ENCODE measurements at places on chromosomes 11 and 22.
A peak's percentile ranks its signal among the peaks of the same experiment; 100 is the strongest.

- no peak for DNase-seq
Measured at GRCh38 chr11:73409431-73409830, 33.2 kb downstream of the RELT start.

DNA sequence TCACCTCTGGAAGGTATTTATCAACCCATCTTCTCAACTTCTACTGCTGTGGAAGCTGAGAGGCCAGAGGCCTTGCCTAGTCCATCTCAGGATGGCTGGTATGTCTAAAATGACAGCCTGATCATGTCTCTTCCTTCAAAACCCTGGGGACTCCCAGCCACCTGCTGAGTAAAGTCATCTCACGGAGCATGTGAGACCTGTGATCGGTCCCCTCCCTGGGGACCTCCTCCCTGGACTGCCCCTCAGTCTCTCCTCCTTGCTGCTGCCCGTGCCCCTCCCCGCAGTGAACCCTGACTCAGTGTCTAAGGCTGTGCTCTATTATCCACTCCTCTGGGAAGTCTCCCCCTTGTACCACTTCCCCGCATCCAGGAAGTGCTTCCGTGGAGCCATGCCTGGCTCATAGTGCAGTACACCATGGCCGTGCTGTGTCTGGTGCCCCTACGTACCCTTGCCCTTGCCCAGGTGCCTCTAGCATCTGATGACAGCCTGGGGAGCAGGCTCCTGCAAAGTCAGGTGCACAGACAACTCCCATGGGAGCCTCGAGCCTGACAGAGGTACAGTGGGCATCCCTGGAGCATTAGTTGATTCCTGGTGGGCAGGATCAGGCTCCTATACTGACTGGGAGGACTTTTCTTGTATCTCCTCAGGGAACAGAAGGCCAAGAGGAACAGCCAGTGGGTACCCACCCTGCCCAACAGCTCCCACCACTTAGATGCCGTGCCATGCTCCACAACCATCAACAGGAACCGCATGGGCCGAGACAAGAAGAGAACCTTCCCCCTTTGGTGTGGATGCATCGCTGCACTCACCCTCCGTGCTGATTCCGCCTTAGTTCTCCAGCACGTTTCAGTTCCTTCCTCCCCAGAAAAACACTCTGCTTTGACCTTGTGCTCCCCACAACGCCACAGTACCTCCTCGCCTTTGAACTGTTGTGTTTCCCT lies 13.8 kb downstream of the SMARCB1 start:
- no peak for DNase-seq

DNA sequence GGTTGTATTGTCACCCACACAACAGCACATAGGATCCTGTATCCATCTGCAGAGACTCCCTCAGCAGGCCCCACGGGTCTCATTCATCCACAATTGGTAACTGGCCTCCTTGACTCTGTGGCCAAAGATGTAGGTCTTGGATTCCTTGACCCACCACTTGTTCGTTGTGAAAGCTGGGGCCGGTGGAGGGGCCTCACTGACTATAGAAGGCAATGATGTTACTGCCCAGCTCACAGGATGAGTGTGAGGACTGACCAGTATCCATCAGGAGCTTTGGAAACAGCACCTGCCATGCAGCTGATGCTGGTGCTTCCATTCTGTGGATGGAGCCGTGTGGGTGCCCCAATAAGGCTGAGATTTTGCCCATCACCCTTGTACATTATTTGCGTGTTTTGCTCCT lies 615.7 kb downstream of the BRD1 start:
- DNase-seq: no peak

GRCh38 chr11:117691516-117691915 lies 105.5 kb downstream of the DSCAML1 start:
- DNase-seq: no peak

- no peak for DNase-seq
Measured at GRCh38 chr22:50222508-50222907, 21.7 kb downstream of the SELENOO start.

GRCh38 chr11:69640995-69641581 lies at the start of gene CCND1:
Gene CCND1, plus strand, starts transcription at chr11:69641156. Its CDS starts 158 bp downstream, at chr11:69641314.
- DNase-seq: peak; percentile 41

DNA sequence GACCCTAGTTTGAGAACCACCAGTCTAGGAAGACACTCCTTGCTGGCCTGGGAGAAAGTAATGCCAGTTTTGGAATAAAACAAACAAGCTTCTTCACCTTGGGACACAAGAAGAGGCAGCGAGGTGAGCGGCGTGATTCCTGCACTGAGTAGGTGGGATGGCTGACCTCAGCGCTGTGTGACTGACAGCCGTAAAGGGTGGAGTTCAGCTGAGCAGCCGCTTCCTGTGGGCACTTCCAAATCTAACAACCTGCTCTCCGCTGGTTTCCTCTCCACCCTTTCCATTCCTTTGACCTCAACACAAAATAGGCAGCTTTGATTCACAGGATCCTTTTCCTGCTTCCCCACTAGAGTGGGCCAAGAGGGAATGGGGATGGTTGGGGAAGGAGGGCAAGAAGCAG lies 45.8 kb downstream of the PC start:
- DNase-seq: no peak

GRCh38 chr11:119300198-119300964 lies 16.5 kb downstream of the MCAM start:
- no peak for DNase-seq

DNA sequence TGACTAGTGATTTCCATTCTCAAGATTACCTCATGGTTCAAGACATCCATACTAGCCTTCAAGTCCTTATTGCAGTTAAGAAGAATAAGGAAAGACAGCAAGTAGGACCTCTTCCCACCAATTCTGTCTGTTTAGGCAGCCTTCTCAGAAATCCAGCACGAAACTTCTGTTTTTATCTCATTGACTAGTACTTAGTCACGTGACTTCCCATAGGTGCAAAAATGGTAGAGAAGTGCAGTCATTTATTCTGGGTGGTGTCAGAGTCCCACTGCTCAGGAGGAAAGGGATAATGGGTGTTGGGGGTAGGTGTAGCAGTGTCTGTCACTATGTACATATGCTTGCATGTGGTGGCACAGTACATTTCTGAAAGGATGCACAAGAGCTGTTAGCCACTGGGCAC lies 57.7 kb upstream of the SORL1-AS1 start:
- no peak for DNase-seq

GRCh38 chr22:23269441-23270211 lies 89.3 kb downstream of the BCR start:
- no peak for DNase-seq

- no peak for DNase-seq
Measured at GRCh38 chr11:24514219-24514594, 17.4 kb downstream of the LUZP2 start.

- DNase-seq: no peak
Measured at GRCh38 chr22:40511604-40512003, 124.9 kb downstream of the MRTFA start.

DNA sequence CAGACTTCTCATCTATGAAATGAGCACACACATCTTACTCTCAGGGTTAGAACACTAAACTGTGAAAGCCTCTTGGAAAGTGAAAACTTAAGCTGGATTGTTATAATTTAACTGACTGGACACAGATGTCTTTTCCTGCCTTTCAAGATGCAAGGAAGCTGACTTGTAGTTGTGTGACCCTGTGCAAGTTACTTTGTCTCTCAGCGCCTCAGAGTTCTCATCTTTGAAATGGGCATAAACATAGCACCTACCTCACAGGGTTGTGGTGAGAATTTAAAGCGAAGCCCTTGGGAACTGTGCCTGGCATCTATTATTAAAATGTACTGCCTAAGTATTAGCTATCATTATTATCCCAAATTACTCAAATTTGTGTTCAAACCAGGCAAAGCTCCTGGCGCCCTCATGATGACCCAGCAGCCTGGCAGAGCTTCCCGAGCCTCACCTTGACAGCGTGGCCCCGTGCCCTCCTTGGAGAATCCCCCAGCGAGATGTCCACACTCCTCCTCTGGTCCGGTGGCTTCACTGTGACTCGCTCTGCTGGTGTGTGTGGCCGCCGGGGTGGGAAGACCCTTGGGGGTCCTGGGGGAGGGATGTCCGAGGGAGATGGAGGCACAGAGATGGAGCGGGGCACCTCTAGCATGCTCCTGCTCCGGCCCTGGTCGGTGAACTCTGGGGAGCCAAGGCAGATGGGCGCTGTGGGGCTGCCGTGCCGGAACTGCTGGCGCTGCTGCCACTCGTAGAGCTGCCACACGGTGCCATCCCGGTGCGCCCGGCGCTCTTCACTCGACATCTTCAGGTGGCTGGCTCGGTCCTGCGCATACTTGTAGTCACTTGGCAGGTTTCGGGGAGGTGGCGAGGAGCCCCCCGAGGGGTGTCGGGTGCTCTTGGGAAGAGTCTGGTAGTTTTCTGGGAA lies 78.2 kb downstream of the C11orf58 start:
- no peak for DNase-seq

GRCh38 chr11:131884461-131885073 lies 514.2 kb downstream of the NTM start:
- no peak for DNase-seq

DNA sequence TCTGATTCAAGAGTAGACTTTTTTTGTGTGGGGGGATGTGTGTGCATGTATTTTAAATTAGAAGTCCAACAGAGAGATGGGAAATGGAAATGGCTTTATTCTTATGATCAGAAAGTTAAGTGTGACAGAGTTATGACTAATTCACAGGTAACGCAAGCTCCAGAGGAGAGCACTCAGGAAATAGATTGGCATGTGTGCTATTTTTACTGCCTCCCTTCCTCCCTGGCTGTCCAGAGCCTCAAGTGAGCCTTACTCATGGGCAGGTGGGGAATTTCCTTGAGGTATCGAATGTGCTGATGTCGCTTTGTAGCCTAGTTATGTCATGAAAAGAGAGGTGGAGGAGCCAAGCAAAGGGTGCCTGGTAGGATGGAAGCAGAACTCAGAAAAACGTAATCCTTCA lies 70.3 kb upstream of the BDNF start:
- no peak for DNase-seq

- no peak for DNase-seq
Measured at GRCh38 chr22:19592464-19592863, 68.3 kb upstream of the CLDN5 start.

DNA sequence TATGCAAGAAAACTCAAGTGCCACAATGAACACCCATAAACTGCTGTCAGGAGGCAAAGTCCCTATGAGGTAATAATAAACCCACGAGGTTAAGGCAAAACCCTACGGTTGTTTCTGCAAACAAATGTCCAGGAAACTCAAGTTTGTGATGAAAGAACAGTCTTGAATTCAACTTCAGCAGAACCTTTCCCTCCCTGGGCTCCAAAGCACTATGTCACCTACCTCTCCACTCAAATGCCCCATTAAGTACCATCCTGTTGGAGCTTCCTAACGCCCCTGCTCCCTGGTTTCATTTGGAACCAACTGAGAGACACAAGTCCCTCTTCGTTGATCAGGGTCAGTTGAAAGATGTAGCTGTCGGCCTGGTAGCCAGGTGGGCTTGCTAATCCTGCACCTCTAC lies 2.6 kb upstream of the C11orf91 start:
- no peak for DNase-seq

DNA sequence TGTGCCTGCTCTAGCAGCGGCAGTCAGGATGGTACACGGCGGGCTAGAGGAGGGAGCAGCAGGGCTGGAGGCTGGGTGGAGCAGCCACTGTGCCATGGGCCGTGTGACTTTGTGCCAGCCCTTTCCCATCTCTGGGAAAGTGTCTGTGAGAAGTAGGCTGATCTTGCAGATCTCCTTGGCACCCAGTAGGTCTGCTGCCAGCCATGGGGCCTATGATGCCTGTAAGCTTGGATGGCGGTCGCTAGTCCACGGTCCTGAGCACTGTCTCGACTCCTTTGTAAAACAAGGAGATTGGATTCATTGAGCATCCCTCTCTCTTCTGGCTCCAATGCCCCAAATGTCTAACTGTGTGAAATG lies 22.6 kb downstream of the AMPD3 start:
- DNase-seq: no peak

- no peak for DNase-seq
Measured at GRCh38 chr11:71370895-71371673, 77.1 kb downstream of the DHCR7 start.

DNA sequence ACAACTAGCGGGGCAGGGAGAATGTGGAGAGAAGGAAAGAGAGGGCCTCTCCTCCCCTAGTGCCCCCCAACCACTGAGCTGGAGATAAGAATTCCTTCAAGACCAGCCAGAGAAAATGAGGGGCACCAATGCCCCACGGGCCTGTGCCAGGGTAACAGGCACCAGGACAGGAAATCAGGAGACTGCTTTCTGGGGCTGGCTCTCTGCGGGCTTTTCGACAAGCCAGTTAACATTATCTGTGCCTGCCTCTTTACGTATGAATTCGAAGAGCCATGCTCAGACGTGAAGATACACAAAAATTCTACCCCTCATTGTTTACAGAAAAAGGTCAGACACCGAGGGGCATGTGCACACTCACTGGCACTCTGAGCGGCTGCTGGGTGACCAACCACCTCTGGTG lies 52.1 kb downstream of the MYH9 start:
- no peak for DNase-seq

- DNase-seq: no peak
Measured at GRCh38 chr22:32574411-32574810, 99.8 kb downstream of the FBXO7 start.

DNA sequence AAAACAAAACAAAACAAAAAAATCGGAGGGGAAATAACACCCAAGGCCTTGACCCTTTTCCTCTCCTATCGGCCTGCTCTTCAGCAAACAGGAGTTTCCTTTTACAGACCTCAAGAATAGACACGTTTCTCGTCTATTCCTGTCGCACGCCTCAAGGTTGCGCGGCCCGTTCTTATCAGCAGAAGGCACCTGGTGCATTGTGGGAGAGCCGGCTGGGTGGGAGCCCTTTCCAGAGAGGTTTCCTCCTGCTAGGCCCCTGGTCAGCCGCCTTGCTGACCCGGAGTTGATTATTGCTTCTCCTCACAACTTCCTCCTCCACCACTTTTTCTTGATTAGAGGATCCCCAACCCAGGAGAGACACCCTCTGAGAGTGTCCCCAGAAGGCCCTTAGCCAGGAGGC lies 497.3 kb downstream of the MIAT start:
- no peak for DNase-seq

DNA sequence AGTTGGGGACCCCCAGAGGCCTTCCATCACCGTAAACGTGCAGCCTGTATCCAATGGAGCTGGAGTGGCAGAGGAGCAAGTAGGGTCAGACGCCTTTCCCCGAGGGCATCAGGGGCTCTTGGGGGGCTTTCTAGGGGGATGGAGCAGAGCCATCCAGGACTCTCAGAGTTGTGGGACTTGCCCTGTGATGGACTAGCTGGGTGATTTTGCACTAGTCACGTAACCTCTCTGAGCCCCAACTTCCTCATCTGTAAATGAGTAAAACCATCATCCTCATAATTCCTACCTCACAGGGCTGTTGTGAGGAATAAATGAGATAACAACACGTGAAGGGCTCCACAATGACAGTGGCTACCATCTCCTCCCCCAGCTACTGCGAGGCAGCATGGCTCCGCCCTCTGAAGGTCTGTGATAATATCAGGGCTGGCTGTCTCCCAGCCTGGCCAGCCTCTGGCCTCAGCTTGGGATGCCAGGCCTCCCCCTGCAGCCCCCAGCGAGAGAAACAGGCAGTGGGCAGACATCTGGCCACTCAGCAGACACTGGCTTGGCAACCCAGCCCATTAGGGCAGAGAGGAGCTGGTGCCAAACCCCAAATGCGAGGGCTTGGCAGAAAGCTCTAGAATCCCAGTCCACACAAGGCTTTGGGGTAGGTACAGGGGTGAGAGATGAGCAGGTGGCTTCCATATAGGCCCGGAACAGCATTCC lies 6.7 kb downstream of the USP2 start:
- DNase-seq: no peak

Data from CD4-positive, alpha-beta T cell treated with Interleukin-12 subunit alpha and Interleukin-12 subunit beta, for 1 hour (primary cell).